ENCODE measurements at places on chromosomes 5 and 9.

GRCh38 chr9:5178126-5178805 is 7.2 kb downstream of the INSL6 start:
- no peak for DNase-seq
- H3K4me1 ChIP-seq = no peaks in the 10 kb centered on the region
- no peak overlapping the region for H3K27ac ChIP-seq
- H3K4me3 ChIP-seq = no peak overlapping the region
- H3K27me3 ChIP-seq = no peaks in the 10 kb centered on the region

DNA sequence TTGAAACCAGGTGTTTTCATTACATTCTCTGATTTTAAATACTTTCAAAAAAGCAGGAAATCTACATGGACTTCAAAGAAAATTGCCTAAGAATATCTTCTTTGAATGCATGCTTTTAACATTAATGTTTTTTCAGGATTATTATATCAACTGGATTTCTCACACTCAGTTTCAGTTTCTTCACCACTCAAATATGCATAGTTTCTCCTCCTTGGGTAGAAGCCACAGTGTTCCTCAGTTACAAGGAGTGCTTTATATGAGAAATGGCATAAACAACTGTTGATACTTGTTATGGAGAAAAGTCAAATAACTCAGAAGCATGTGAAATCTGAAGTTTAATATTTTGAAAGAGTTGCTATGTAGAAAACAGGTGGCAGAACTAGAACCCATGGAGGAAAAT is 196.9 kb downstream of the DMRTA1 start:
- H3K4me1 ChIP-seq = no peaks in the 10 kb centered on the region
- H3K27me3 ChIP-seq = no peaks in the 10 kb centered on the region
- no peak overlapping the region for H3K4me3 ChIP-seq
- no peak overlapping the region for H3K27ac ChIP-seq
- DNase-seq = no peak

- no peaks in the 10 kb centered on the region for H3K36me3 ChIP-seq
- no peaks in the 10 kb centered on the region for H3K27me3 ChIP-seq
- DNase-seq = no peak
- H3K27ac ChIP-seq = no peak overlapping the region
These were observed 713.9 kb downstream of the EFNA5 start for GRCh38 chr5:106956886-106957285.

GRCh38 chr5:50647726-50648125 is 18.7 kb upstream of the PARP8 start:
- DNase-seq = no peak
- no peaks in the 10 kb centered on the region for H3K4me1 ChIP-seq
- H3K27ac ChIP-seq = no peak overlapping the region
- no peak overlapping the region for H3K4me3 ChIP-seq
- no peaks in the 10 kb centered on the region for H3K36me3 ChIP-seq
- no peaks in the 10 kb centered on the region for H3K27me3 ChIP-seq

DNA sequence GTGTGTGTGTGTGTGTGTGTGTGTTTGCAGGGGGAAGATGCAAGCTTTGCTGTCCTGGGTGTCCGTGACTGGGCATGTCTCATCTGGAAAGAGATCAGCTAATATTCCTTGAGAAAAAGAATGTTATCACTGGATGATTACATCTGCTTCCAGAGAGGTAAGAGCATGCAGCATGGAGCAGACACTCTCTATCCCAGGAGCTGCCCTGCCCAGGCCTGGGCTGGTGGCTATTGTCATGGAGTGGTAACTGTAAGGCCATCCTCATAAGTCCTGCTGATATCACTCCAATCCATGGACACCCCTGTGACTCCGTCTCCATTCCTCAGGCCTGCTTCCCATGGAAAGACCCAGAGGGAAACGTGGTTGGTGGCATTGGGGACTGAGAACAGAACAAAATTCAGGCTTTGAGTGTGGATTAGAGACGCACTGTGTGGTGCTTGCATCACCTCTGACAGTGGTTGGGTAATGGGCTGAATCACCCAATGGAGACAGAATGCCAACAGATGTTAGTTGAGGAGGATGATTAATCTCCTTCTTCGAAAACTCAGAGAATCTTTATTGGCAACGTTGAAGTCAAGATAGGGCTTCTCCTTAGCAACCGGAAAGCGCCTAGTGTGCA is 52.0 kb upstream of the KCNIP1 start:
- no peaks in the 10 kb centered on the region for H3K4me1 ChIP-seq
- no peaks in the 10 kb centered on the region for H3K36me3 ChIP-seq
- no peak for DNase-seq

Data from breast epithelium (tissue), 4 donors.